CD14-positive monocyte (primary cell): ENCODE measurements at places on chromosomes 3 and 15. TPM values are rescaled to one million over a fixed set of nuclear protein-coding genes. Genes with fewer than 3 reads are reported as not detected.
A peak's percentile ranks its signal among the peaks of the same experiment; 100 is the strongest.

MASP1 gene
- not detected for polyA plus RNA-seq

FAM107A gene
- polyA plus RNA-seq, result not detected

DNA sequence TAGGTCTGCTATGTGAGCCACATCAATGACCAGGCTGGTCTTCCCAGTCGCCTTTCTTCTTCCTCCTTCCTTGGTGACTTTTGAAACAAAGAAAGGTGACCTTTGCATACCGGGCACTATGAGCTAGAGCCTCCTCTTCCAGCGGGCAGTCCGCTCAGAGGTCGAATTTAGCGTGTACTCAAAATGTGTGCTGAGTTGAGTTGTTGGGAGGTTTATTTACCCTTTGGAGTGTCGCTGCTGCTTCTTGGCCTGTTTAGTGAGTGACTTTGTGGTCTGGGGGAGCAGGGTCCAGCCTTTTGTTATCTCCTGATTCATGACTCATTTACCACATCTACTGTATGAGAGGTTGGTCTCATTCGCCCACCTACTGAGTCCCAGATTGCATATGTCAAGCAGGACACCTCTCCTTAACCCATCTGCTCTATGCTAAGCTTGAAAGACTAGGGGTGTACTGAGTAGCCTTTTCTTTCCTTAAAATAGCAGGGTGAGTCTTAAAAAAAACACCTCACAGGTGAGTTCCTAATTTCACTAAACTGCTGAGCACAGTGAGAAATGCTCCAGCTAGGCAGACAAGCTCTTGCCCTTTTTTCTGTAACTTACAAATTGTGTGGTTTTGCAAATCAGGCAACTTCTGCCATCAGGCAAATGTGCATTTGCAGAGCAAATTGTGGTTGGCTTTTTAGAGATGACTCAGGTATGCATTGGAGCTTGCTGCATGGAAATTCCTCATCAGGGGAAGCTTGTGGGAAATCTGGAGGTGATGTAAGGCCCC, 3.2 kb upstream of the SIAH2 start:
- no peak for DNase-seq

DNA sequence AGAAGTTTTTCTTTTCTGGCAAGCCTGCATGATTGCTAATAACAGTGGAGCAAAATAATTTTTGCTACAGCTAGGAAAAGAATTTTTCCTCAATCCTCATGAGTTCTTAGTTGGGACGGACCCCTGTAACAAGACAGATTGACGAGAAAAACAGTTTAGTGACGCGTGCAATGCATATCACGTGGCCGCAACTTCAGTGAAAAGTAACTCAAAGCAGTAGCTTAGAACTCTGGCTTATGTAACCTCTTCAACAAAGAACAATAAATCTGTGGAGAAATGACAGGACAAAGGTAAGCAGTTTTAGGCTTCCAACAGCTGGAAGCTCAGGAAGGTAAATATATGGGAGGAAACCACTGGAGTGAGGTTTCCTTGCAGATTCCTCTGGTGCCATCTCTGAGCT, 19.7 kb downstream of the FAM107A start:
- no peak for DNase-seq

GRCh38 chr15:74392902-74393301, 25.5 kb upstream of the CYP11A1 start:
- no peak for DNase-seq

GRCh38 chr3:66555214-66555844, 54.5 kb upstream of the LRIG1 start:
- DNase-seq, result no peak

DNA sequence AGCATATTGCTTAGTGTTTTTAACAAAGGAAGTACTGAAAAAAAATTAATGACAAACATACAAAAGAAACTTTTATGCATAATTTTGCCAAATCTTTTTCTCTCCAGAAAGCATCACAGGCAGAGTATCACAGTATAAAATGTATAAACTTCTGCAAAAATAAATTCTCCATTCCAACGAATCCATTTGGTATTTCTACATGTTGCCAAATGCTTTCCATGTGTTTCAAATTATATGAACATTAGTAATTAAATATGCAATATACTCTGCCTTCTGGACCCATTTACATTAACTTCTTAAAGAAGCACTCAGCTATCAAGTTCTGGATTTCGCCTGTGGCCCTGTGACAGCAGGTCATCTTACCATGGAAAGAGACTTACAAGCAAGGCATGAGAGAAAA, 189.1 kb upstream of the ALCAM start:
- DNase-seq, result no peak

- DNase-seq, result no peak
Observed at GRCh38 chr15:78390242-78390641, 47.8 kb upstream of the IREB2 start.

GRCh38 chr3:101020351-101021015, 27.3 kb upstream of the ABI3BP start:
- DNase-seq, result no peak

GRCh38 chr3:10017636-10018292, 8.5 kb upstream of the FANCD2 start:
- peak; percentile 69 for DNase-seq

DNA sequence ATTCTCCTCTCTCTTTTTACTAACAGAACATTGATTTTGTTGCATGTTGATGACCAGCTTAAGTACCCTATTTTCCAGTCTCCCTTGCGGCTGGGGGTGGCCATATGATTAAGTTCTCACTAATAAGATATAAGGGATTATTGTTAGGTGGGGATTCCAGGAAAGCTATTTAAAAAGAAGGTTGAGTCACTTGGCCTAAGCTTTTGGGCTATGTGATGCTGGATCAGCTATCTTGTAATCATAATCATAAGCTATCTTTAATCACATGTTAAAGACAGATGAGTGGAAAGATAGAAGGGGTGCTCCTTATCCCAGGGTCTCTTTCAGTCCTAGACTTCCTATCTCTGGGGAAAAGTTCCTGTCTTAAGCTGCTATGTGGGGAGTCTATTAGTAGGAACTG, 59.9 kb downstream of the CGNL1 start:
- DNase-seq, result no peak

- DNase-seq, result no peak
Observed at GRCh38 chr15:25368850-25369249, 70.0 kb downstream of the UBE3A start.

- peak; percentile 3 for DNase-seq
Observed at GRCh38 chr3:51099794-51100535, 285.1 kb upstream of the MANF start.

- no peak for DNase-seq
Observed at GRCh38 chr3:31536497-31536896, 3.8 kb downstream of the STT3B start.

DNA sequence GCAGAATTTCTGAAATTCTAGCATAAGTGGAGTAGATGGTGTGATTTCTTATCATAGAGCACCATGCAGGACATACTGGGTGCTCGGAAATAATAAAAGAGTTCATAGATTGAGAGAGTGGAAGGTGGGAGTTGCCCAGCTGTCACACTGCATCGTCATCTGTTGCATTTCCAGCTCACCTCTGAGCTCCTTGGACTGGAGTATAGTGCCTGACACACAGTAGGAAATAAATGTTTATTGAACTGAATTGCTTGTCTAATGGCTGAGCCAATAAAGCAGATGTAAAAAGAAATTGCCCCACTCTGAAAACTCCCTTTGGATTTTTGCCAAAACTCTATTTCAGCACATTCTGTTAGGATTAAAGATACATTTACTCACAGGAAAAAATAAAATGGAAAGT, 108.9 kb upstream of the UBE2E1 start:
- no peak for DNase-seq
